PC-3 (cell line): ENCODE measurements at places on chromosomes 1 and 21. TPM values are rescaled to one million over a fixed set of nuclear protein-coding genes. Genes with fewer than 3 reads are reported as not detected.

- no peak for DNase-seq
These were observed 16.9 kb downstream of the NUAK2 start for GRCh38 chr1:205304695-205305070.

GRCh38 chr1:55141295-55141893 lies 73.8 kb downstream of the USP24 start:
- DNase-seq: no peak

DNA sequence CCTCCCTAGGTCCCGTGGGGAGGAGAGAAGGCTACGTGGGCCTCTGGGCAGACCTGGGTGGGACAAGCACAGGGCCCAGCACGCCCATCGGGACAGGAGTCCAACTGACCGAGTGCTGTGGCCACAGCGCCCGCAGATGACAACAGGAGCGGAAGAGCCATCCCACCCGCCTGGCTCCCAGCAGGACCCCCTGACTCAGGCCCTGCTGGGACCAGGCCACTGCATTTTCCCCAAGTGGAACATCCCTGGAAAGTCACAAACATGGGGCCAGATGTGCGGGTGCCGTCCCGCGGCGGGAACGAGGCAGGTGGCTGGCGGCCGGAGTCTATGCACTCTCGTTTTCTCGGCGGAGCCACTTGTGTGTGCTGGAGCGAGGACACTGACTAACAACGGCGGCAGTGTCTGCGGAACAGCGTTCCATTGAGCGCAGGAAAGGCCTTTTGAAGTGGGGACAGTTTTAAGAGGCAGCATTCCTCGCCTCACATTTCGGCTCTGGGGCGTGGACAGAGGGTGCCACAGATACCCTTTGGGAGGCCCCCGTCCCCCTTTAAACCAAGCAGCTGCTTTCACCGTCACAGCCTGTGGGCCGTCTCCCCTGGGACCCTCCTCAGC lies 93.7 kb upstream of the ARHGEF16 start:
- no peak for DNase-seq

The BEND5 gene
- 1.9 and 3.1 TPM in 2 replicates for total RNA-seq

The LORICRIN gene
- not detected in 2 replicates for total RNA-seq
